Immature natural killer cell (primary cell): ENCODE measurements at places on chromosomes 4 and X. TPM values are rescaled to one million over a fixed set of nuclear protein-coding genes. Genes with fewer than 3 reads are reported as not detected.

NPFFR2 gene
- not detected for polyA plus RNA-seq

DCK gene
- polyA plus RNA-seq, result 78.8 TPM

TMEM47 gene
- polyA plus RNA-seq, result not detected

VEGFD gene
- not detected for polyA plus RNA-seq

NAT8L gene
- not detected for polyA plus RNA-seq

ASMT gene
- polyA plus RNA-seq, result not detected

TRAM1L1 gene
- polyA plus RNA-seq, result not detected

HTT gene
- polyA plus RNA-seq, result 5.3 TPM

GLUD2 gene
- polyA plus RNA-seq, result 0.91 TPM

CCDC149 gene
- 0.20 TPM for polyA plus RNA-seq
